ENCODE measurements at places on chromosomes 7 and 10.

DNA sequence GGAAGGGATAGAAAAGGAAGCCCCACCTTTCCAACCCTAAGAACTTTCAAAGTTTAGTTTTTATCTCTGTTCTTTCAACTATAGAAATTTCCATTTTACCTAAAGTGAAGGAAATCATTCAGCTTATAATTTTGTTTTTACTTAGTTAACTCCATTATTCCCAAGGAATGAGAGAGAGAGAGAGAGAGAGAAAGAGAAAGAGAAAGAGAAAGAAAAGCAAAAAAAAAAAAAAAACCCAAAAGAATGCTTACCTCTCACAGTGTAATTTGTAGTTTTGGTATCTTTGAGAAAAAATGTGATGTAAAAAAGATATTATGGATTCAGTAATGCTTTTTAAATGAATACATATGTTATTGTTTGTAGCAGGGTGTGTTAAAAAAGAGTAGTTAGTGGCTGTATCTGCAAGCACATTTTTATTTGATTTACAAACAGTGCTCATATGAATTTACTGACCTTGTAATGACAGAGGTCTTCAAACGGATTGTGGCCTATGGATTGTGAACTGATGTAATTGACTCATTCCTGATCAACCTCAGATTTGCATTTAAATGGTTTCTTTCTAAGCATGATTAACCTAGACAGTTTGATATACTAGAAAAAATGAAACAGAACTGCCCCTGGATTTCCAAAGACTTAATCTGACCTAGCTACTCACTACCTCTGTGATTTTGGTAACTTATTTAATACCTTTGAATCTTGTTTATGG lies 64.9 kb downstream of the LCOR start:
- DNase-seq = no peak

DNA sequence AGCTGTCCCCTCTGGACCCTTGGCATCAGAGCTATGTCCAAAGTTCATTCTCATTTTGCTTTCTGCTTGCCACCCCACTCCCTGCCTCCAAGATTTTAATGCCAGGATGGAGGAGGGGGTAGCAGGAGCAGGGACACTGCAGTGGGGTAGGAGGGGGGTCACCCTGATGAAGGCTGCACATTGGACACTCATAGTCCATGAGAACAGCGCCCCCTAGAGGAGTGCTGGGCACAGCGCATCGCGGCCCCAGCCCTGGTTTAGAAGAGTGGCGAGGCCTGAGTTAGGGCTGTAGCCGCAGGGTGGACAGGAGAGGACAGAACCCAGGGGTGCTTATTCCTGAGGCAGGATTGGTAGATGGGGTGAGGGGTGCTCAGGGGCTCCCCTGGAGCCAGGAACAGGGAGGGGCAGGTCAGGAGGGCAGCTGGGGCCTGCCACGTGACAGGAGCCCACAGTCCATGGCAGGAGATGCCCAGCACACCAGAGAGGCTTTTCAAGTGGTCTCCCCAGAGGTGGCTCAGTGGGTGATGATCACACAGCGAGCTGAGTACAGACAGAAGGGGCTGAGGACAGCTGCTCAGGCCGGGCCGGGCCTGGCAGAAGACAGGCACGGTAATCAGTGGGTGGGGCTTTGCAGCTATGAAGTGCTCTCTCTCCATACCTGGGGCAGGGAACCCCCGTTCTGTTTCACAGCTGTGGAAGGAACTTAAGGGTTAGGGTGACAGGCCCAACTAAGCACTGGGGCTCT lies 71.4 kb downstream of the NEURL1 start:
- DNase-seq = no peak

DNA sequence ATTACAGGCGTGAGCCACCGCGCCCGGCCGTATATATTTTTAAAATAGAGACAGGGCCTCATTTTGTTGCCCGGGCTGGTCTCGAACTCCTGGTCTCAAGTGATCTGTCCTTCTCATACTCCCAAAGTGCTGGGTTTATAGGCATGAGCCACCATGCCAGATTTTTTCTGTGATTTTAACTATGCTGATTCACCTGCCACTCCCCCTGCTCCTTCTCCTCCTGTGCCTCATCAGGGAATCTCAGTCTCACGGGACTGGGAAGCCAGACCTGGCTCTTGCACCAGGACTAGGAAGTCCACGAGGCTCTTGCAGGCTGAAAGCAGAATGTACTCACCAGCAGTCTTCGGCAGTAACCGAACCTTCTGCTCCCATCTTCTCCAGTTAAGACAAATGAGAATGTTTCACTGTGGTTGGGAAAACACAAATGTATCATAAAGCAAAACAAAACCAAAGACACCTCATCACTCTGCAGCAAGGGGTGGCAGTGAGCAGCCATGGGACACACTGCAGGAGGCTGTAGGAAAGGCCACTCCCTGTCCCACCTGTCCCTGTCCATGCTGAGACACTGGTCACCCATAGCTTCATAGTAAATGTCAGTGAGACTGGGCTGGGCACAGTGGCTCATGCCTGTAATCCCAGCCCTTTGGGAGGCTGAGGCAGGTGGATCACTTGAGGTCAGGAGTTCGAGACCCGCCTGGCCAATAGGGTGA lies 78.7 kb upstream of the MKRN1 start:
- DNase-seq = no peak

GRCh38 chr10:80414142-80414895 lies 6.0 kb downstream of the PRXL2A start:
- DNase-seq = no peak

DNA sequence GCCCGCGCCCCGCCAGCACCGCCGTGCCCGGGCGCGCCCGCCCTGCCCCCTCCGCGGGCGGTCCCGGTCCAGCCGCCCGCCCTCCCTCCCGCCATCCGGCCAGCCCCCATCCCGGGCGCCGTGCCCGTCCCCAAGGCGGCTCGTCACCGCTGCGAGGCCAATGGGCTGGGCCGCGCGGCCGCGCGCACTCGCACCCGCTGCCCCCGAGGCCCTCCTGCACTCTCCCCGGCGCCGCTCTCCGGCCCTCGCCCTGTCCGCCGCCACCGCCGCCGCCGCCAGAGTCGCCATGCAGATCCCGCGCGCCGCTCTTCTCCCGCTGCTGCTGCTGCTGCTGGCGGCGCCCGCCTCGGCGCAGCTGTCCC lies at the start of gene HTRA1:
HTRA1 (plus strand) TSS at position 187 of the 362 bp plus-strand sequence; CDS start at position 287, 100 bp downstream.
- peak; percentile 86 for DNase-seq

- no peak for DNase-seq
These were observed 167.8 kb downstream of the PLXDC2 start for GRCh38 chr10:19983880-19984565.

GRCh38 chr7:68417659-68418058 lies 1180.6 kb upstream of the AUTS2 start:
- DNase-seq = no peak

GRCh38 chr7:97026715-97027426 lies 2.2 kb upstream of the DLX5 start:
- no peak for DNase-seq

GRCh38 chr7:5681423-5681822 lies 100.0 kb downstream of the RNF216 start:
- no peak for DNase-seq

GRCh38 chr10:74011770-74012169 lies 13.9 kb downstream of the VCL start:
- no peak for DNase-seq

DNA sequence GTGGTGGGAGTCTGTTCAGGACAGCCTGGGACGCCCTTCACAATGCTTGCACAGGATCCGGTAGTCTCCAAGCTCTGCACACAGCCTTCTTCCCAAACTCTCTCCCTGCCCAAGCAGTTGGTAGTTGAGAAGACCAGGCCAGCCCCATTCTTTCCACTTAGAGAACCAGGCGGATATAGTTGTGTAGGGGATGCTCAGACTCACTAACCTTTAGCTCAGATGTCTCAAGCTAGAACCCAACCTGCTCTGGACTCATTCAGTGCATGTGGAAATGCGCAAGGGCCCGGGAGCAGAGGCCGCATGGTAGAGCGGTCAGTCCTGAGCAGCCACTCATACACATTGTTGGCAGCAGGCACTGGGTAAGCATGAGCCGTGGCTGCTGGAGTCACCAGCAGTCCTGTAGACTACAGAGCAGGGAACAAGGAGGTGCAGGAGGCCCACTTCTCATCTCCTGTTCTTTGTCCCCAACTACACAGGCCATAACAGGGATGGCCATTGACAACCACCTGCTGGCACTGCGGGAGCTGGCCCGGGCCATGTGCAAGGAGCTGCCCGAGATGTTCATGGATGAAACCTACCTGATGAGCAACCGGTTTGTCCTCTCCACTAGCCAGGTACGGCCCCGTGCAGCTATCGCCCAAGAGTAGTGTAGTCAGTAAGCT lies 17.2 kb upstream of the C10orf53 start:
- DNase-seq = no peak

DNA sequence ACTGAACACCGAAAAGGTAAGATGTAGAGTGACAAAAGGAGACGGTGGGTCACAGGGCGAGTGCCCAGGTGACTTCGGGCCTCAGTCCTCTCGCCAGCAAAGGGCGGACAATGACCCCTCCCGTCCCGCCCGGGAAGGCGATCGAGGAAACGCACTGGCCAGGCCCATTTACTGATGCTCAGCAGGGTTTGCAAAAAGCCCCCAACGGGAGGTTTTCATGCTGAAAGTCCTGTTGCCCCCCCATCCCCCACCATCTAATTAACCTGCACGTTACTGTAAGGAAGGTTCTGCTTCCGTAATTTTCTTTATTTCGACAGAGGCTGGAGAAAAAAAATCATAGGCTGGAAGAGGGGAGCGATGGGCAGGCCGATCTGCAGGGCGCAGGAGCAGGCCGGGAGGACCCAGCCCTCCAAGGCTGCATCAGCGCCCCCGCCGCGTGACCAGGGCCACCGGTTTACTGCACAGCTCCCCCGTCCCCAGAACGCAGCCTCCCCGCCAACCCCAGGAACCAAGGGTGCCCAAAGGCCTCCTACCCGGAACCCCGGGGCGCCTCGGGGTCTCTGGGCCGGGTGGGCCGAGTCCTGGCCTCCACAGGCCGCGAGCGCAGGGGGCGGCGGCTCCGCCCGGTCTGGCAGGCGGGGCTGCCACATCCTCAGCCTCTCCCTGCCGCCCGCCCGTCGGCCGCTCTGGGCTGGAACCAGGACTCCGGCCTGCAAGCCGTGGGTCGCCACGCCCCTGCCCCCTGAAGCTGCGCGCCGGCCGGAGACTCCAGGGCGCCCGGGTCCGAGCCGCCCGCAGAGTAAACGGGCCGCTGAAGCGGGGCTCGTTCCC lies 613 bp downstream of the OAT start:
- peak; percentile 60 for DNase-seq

Data from anterior cingulate cortex (tissue), 58 donors.